LNCaP clone FGC (cell line): ENCODE measurements at places on chromosomes 13 and 19.

DNA sequence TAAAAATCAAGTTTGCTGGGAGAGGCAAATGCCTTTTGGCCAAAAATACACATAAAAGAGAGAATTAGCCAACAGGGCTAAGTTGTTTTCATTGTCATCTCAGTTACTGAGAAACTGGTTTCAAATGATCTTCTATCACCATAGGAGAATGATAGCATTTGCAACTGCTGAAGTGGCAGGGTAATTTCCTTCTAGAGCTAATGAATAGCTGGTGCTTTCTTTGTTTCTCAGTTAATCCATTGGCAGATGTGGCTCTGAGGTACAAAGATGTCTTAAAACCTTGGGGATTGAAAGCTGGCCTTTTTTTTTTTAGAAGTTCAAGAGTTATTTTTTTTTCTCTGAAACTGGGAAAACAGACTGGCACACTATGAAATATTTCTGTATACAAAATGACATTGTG, 332.7 kb upstream of the KLF12 start:
- no peak for DNase-seq

GRCh38 chr19:47641891-47642485, 33.1 kb downstream of the BICRA start:
- no peak for DNase-seq

- DNase-seq, result no peak
These were observed 25.7 kb downstream of the CNMD start for GRCh38 chr13:52713894-52714293.

DNA sequence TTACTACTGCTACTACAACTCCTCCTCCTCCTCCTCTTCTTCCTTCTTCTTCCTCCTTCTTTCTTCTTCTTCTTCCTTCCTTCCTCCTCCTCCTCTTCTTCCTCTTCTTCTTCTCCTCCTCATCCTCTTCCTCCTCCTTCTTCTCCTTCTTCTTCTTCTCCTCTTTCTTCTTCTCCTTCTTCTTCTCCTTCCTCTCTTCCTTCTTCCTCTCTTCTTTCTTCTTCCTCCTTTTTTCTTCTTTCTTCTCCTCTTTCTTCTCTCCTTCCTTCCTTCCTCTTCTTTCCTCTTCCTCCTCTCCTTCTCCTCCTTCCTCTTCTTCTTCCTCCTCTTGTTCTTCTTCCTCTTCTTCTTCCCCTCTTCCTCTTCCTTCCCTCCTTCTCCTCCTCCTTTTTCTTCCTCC, 94.7 kb upstream of the MYO16 start:
- no peak for DNase-seq

GRCh38 chr13:39448834-39449233, 154.2 kb downstream of the LHFPL6 start:
- no peak for DNase-seq
